ENCODE measurements at places on chromosomes 2 and 18.
A peak's percentile ranks its signal among the peaks of the same experiment; 100 is the strongest.

DNA sequence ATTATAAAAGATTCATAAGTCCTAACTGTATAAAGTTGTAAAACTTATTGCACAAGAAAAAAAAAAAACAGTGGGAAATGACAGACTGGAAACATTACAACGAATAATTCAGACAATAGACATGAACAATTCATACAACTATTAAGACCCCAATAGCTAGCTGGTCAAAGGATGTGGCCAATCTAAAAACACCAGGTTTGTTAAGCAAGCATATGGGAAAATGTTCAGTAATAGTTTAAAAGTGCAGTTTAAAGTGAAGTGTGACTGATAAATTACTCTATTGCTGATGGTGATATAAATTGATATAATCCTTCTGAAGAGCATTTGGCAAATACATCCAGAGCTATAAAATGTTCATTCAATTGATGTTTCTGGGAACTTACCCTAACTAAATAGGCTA, 289.0 kb downstream of the CAMKMT start:
- DNase-seq, result no peak

DNA sequence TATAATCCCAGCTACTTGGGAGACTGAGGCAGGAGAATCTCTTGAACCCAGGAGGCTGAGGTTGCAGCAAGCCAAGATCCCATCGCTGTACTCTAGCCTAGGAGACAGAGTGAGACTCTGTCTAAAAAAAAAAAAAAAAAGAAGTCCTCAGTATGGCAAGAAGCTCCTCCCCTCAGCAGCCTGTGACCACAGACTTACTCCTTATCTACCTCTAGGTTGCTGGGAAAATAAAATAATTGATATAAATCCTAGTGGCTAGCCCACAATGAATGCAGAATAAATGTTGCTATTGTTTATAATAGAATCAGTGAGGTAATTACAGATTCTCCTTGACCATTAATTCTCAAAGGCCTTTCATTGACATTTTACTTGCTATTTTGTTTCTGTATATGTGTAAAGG, 70.6 kb downstream of the IRS1 start:
- no peak for DNase-seq

DNA sequence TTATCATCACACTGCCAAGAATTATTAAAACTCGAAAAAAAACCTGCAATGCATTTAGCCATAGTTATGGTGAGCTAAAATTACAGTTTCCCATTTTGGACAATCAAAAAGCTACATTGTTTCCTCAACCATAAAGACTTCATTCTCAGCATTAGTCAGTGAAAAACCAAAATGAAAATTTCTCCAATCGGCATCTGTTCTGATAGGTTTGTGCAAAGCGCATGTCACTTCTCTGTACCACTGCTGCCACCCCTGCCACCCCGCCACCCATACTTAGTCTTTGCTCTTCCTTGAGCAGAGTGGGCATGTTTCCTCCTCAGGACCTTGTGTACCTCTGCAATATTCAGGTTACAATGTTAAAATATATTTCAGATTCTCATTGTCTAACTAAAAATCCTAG, 7.1 kb upstream of the ZBTB14 start:
- DNase-seq, result no peak

DNA sequence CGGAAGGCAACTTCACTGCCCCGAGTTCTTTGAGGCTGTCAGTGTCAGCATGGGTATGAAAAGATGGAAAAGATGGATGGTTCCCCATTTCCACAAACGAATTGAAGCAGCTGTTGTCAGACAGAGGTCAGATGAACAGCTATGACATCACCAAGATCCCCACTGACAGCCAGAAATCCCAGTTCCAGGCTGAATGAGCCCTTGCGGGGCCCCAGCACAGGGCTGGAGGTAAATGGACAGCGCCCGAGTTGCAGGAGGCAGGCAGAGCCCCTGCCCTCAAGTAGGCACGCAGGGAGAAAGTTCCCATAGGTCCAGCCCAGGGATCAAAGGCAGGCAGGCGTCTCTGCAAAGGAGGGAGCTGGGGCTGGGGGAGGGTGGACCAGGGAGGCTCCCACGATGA, 169.5 kb upstream of the AGAP1 start:
- DNase-seq, result no peak

DNA sequence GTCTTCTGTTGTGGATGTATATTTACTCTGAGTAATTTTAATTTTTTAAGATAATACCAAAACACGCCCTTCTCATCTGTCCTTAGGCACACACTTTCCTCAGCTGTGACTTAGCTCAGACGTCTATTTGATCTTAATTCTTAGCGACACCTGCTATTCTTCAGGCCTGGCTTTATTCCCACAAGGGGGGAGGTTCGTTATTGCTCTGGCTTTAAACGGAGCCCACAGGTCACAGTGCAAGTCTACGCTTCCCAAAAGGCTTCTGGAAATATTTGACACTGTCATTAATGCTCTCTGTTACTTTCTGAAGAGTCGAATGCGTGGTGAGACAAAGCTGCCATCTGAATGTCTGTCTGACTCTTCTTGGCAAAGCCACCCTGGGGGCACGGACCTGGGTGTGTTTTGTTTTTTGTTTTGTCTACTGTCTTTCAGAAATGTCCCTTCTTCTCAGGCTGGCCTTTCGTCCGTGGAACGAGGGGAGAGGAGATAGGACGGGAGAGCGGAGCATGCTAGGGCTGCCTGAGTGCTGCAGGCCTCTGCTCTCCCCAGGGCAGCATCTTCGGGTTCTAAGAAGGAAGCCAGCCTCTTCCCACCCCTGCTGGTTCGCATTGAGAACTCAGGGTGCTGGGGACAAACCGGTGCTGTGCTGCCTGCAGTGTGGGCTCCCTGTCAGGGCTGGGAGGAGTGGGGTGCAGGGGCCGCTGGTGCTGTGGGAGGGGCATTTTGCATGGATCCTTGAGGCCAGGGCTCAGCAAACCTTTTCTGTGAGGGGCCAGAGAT, 61.9 kb downstream of the ASAP2 start:
- no peak for DNase-seq

GRCh38 chr2:23235292-23235691, 149.7 kb upstream of the KLHL29 start:
- no peak for DNase-seq

GRCh38 chr2:113734185-113734584, 22.3 kb downstream of the SLC35F5 start:
- no peak for DNase-seq

DNA sequence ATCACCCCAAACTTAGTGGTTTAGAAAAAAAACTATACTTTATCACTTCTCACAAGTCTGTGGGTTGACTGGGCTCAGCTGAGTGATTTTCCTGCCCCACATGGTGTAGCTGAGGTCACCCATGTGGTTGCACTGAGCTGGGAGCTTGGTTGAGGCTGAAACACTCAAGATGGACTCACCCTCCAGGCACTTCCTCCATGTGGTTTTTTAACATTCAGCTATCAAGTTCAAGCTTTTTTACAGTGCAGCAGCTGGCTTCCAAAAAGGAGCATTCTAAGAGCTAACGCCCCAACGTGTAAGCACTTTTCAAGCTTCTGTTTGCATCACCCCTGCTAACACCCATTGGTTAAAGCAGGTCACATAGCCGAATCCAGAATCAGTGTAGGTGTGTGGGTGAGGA, 105.9 kb upstream of the CREB1 start:
- DNase-seq, result peak; percentile 42

DNA sequence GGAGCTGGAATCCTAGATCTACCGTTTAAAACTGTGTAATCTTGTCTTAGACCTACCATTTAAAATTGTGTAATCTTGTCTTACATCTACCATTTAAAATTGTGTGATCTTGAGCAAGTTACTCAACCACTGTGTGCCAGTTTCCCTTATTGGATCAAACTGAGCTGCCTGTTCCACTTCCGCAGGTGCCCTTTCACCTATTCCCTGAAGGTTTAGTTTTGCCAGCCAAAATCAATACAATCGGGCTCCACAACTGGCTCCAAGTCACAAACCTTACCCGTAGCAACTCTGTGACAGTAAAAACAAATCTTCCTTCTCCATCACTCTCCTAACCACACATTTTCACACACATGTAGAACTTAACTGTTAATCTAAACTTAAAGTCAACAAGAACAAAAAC, 20.1 kb downstream of the DOCK10 start:
- DNase-seq, result no peak

DNA sequence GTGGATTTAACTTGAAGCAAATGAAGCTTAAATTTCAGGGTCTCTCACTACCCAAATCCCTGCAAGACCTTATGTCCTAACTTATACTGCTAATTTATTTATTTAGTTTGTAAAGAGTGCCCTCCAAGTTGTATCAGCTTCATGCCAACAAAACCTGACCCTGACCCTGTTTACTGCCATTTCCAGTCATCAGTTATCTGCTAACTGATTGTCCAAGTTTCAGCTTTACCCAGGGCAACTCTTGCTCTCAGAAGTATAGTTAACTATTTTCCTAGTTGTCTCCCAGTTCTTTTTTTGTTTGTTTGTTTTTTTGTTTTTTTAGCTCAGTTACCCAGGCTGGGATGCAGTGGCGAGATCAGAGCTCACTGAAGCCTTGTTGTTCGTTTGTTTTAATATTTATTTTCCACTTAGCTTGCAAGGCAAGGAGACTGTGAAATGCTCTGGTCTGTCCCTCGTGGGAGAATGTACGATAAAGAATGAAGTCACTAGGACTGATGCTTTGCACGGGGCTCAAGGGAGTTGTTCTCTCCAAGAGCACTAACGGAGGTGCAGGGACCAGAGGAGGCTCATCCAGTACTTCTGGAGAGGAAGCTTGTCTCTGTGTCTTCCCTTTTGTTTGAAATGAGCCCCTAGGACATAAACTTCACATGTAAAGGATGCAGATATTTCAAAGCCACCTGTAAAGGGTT, 35.3 kb downstream of the MYOM1 start:
- no peak for DNase-seq

DNA sequence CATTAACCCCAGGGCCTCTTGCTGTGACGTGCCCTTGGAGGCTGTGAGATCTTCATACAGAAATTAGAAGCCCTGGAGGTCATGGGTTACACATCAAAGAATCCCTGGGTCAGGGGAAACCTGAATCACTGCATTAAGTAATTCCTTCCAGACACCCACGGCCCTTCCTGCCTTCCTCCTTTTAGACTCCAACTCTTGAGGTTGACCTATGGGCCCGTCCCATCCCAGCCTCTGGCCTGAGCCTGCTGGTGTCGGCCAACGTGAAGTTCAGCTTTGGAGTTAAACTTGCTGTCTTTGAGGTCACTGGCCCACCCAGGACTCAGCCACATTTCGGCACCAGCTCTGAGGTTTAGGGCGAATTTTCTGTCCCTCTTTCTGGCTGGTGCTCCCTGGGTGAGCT, 198.3 kb downstream of the ACKR3 start:
- DNase-seq, result no peak

DNA sequence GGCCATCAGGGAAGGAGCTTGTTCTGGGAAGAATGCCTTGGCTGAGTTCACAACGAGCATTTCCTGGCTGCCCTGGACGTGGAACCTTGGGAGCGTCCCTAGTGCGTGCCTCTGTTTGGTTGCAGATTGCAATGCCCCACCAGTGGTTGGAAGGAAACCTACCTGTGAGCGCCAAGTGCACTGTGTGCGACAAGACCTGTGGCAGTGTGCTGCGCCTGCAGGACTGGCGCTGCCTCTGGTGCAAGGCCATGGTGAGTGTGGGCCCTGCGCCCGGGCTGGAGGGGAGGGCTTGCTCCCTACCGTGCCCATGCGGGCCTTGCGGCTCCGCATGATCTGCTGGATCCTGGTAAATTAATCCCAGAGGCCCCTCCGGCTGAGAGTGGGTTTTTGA, 81.9 kb downstream of the DGKD start:
- DNase-seq, result no peak

DNA sequence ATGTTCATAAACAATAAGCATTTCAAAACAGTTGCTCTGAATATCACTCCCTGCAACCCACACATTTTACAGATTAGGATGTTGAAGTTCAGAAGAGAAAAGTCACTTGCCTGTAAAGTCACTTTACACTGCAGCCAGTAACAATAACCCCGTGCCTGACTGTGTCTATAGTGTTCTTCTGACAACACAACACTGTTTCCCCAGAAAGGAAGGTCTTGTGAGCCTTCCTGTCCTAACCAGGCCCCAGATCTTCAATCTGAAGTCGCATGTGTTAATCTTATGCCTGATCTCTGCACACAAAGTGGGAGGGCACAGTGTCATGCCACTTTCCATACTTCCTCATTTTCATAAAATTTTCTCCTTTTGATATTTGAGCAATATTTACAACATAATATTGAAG, 120.2 kb downstream of the FEZ2 start:
- no peak for DNase-seq

GRCh38 chr2:221517696-221518151, 54.4 kb downstream of the EPHA4 start:
- peak; percentile 47 for DNase-seq

GRCh38 chr2:215536510-215536909, 100.6 kb upstream of the FN1 start:
- DNase-seq, result no peak

- no peak for DNase-seq
These were observed 22.3 kb downstream of the TMEM18 start for GRCh38 chr2:654896-655295.

DNA sequence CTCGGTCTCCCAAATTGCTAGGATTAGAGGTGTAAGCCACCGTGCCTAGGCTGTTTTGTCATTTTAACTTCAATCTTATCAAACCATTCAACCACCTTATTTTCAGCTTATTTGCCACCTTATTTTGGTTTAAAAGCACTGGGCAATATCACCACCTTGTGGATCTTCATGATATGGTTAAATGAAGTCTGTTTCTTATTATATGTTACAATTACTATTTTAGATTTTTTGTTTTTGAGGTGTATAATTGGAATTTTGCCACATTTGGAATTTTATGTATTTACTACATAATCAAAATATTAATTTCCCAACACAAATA, 43.8 kb upstream of the SCN9A start:
- DNase-seq, result no peak

DNA sequence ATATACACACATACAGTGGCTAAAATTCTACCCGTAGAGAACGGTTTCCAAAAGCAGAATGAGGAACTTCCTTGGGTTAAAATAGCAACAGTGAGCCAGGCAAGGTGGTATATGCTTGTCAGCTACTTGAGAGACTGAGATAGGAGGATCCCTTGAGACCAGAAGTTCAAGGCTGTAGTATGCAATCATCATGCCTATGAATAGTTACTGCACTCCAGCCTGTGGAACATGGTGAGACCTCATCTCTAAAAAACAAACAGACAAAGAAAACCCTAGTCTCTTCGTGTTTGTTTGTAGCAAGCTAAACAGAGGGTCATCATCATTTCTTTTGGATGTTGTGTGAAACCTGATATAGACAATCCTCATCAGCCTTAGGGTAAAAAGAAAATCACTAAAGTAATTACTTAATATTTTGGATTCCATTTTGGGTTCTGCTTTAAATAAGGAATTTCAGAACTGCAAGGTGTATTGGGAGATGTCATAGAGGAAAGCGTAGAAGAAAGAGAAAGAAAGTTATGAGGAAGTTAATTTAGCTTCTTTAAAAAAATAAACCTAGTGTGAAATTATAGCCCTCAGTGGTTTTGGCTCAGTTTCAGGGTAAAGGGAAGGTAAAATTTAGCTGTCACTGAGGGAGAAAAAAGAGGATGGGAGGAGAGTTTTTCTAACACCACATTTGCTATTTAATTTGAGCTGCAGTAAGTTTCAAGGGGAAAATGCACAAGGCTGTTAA, 46.5 kb downstream of the PLEK start:
- no peak for DNase-seq

DNA sequence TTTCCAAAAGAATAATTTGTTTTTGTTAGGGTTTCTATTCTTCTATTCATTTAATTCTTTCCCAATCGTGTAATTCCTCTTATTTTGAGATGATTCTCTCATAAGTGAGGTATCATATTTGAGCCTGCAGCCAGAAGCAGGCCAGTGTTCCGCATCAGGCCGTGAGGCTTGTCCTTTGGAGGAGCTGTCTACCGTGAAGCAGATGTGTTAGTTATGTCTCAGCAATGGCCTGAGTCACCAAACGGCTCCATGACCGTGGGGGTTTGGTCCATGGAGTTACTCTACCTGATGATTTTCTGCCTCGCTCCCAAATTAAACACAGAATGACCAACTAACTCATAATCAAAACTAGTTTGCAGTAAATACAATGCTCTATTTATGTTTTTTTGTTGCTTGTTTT, 64.2 kb upstream of the TMEM87B start:
- no peak for DNase-seq
